ENCODE measurements at places on chromosomes 4 and X.
A peak's percentile ranks its signal among the peaks of the same experiment; 100 is the strongest.

GRCh38 chr4:40916880-40917279, 167.1 kb downstream of the NSUN7 start:
- DNase-seq, result no peak

DNA sequence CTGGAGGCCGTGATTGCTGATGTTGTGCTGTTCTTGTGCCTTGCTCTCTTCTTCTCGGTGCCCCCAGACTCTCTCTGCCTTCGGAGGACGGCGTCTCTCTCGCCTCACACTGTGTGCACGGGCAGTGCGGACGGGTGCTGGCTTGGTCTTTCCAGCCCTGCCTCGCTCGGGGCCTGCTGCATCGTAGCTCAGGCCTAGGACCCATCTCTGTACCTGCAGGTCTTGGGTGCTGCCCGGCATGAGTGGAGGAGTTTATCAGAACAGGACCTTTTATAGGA, 18.2 kb downstream of the RGS12 start:
- DNase-seq, result peak; percentile 25

DNA sequence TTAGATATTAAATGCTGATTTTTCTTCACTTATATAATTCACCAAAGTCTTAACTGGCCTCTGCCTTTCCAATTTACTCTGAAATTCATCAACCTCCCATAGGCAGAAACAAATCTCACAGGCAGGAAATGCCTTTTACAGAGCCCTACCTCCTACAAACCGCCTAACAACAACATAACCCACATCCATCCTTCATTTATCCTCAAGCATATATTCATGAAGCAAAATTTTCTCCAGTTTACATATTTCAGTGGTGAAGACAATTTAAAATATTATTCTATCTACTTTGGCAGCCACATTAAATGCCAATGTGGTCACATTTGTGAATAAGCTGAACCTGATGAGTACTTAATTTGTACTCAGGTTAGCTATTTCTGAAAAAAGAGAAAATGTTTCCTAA, 30.3 kb downstream of the SEPSECS start:
- no peak for DNase-seq

- DNase-seq, result no peak
Measured at GRCh38 chr4:184885602-184886001, 59.8 kb upstream of the ACSL1 start.

DNA sequence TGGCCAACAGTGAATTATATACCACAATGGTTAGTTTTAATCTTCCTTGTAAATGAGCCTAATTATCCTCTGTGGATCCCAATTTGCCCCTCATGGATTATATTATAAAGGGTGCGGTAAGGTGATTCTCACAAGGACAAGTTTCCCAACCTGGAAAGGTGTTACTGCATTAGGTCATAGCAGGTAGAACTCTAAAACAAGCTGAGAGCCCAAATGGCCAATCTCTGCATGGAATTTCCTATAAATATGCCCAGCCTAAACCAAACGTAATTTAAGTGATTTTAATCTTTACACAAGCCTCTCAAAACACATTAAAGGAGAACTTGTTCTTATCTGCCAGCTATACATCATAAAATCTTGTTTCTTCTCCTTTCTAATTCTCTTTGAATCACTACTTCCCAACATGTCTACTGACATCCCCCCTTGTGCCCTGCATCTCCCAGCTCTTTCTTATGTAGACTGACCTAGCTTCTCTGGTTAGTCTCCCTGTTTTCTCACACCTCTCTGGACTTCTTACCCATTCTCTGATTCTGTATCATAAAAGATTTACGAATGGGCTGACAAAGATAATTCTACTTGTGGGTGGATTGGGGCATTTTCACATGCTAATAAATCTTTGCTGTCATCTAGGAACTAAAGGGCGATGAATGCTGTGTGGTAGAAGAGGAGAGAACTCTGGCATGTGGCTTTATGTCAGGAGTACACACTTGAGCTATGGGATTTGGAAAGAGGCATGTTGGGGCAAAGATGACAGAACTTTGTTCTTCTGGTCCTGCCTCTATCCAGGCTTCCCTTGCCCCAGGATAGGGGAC, 94.3 kb upstream of the PGRMC2 start:
- DNase-seq, result no peak

DNA sequence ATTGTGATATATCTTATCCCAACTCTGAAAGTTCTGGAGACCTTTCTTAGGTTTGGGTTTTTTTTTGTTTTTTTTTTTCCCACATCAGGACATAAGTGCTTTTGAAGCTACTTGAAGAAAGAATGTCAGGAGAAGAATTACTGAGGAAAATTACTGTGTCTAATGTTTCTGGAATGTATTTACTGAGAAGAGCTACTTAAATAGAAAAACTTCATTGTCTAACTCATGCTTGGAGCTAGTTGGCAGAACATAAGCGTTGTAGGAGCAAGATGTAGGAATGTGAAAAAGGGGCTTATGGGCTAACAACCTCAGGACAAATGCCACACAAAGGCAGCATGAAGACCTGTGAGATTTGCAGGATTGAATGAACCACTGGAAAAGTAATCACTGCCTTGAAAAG, 166.6 kb upstream of the GLRA2 start:
- no peak for DNase-seq

DNA sequence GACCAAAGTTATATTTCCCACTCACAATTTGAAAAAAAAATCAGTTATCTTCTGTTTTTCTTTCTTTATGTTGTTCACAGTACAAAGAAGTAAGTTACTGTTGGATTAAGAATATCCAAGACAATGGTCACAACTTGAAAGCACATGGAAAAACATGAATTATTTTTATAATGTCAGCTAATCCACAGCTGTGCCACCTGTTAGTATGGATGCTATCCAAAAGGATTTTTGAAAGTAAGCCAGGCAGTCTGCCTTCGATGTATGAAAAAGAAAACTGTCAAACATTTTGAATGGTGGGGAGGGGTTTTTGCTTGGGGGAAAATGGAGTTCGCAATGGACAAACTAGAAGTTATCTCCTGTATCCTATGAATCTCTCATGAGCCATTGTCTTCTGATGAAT, 6.2 kb downstream of the GPM6A start:
- DNase-seq, result no peak

DNA sequence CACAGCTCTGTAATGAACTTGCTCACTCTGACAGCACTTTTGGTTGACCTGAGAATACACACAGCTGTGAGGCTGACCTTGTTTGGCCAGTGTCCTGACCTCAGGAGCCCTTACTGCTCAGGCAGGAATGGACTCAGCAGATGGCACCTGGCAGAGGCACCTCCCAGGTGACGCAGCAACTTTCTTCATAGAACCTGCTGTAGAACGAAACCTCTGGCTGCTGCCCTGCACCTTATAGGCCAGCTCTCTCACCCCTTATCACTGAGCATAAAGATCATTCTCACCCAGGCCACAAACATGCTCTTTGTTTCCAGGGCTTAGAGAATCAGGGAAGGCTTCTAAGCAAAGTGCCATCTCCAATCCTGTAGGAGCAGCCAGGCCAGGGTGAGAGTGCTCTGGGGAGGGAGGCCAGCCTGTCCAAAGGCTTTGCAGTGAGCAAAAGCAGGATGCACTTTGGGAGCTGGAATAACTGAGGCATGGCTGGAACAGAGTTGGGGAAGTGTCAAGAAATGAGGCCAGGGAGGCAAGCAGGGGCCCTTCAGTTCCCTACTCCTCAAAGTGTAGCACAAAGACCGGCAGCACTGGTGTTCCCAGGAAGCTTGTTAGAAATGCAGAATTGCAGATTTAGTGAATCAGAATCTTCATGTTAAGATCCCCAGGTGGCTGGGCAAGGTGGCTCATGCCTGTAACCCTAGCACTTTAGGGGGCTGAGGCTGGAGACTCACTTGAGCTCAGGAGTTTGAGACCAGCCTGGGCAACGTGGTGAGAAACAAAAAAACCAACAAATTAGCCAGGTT, 13.3 kb upstream of the CENPU start:
- DNase-seq, result no peak

GRCh38 chrX:47849778-47850177, 13.1 kb downstream of the ZNF81 start:
- DNase-seq, result no peak

- DNase-seq, result no peak
Measured at GRCh38 chr4:38313175-38313574, 350.8 kb upstream of the KLF3 start.

DNA sequence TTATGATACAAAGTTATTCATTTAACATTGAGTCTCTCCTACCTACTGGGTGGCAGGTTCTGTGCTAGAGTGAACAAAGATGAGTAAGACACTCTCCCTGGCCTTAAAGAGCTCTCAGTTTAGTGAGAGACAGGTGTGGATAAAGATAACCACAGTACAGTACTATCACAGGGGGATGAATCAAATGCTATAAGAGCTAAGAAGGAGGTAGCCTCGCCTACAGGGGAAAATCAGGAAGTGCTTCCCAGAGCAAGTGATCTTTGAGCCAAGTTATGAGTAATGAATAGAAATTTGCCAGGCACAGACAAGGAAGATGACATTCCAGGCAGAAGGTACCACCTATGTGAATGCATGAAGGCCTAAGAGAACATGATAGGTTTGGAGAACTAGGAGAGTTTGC, 3.4 kb upstream of the IGBP1 start:
- no peak for DNase-seq

GRCh38 chr4:3372933-3373465, 68.8 kb upstream of the HGFAC start:
- DNase-seq, result no peak
